ENCODE measurements at places on chromosomes 6 and 20. TPM values are rescaled to one million over a fixed set of nuclear protein-coding genes. Genes with fewer than 3 reads are reported as not detected.

RNGTT gene
- total RNA-seq, result 25.2 TPM

DEFB124 gene
- not detected for total RNA-seq

SPEF1 gene
- total RNA-seq, result not detected

KCNK15 gene
- 4.6 TPM for total RNA-seq

ABT1 gene
- total RNA-seq, result 9.1 TPM
